Fibroblast of skin of right biceps (primary cell): ENCODE measurements at places on chromosomes 3 and 15.

DNA sequence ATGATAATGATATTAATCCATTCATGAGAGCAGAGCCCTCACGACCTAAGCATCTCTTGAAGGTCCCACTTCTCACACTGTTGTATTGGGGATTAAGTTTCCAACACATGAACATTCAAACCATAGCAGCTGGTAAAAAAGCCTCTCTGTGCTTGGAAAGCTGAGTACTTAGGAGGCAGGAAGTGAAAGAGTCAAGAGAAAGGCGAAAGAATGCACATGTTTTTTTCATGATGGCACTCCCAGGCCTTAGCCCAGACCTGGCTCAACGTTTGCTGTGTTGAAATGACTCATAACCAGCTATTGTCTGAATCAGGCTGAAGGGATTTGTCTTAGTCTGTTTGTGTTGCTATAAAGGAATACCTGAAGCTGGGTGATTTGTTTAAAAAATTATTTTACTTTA is 84.4 kb upstream of the RGMA start:
- DNase-seq, result peak; percentile 92

DNA sequence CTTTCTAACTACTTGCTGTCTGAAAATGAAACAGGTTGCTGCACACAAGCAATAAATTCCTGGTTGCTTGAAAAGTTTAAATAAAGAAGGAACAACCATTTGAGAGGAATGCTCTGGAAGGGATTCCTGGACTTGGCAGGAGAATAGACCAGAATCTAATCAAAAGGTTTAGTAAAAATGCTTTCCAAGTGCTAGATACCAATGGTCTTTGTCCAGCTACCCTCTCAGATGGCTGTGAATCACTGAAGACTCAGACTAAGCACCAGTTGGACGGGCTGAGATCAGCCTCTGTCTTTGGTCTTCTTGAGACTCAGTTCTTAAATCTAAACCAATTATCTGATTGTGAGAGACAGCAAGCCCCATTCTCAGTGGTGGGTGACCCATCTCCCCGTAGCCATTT is 27.7 kb upstream of the LPP start:
- peak; percentile 35 for DNase-seq

- DNase-seq, result no peak
Measured at GRCh38 chr15:75828429-75828828, 14.8 kb upstream of the UBE2Q2 start.

DNA sequence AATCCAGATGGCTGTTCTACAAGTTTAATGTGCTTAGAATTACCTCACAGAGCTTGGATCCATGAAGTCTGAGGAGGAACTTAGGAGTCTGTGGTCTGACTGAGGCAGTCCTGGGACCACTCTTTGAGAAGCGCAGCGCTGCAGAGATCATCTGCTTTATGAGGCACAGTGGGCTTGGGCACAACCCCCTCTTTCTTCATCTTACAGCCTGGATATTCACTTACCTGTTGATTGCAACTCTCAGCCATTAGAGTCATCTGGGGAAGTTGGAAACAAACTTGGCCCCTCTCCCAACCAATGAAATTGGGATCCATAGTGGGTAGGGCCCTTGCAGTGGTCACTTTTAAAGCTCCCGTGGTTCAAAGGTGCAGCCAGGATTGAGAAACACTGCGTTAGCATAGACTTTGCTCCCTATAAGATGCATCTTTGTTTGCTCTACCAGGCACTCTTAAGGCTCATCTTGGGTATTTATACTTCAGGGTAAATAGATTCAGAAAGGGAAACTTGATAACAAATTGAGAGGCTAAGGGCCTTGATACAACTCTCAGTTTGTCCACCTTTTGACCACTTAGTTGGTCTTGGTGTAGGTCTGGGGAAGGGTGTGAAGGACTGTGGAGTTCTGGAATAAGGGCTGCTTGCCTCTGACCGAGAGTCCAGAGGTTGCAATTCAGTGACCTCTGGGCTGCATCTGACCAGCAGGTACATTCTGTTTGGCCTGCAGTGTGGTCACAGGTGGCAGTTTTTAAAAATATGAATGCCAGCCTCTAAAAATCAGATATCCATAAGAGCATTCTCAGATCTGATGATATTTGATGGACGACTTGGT is 22.8 kb downstream of the FEM1B start:
- no peak for DNase-seq

DNA sequence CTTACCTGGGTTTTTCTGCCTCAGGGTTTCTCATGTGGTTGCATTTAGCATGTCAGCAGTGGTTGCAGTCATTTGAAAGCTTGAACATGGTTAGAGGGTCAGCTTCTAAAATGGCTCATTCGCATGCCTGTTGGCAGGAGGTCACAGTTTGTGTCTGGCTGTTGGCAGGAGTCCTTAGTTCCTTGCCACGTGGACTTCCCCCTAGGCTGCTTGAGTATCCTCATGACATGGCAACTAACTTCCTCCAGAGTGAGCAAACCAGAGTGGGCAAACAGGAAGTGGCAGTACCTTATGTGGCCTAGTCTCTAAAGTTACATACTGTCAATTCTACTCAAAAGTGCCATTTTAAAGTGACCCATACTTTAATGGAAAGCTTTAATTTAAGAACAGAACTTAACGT is 3.4 kb upstream of the UNC13C start:
- DNase-seq, result no peak

DNA sequence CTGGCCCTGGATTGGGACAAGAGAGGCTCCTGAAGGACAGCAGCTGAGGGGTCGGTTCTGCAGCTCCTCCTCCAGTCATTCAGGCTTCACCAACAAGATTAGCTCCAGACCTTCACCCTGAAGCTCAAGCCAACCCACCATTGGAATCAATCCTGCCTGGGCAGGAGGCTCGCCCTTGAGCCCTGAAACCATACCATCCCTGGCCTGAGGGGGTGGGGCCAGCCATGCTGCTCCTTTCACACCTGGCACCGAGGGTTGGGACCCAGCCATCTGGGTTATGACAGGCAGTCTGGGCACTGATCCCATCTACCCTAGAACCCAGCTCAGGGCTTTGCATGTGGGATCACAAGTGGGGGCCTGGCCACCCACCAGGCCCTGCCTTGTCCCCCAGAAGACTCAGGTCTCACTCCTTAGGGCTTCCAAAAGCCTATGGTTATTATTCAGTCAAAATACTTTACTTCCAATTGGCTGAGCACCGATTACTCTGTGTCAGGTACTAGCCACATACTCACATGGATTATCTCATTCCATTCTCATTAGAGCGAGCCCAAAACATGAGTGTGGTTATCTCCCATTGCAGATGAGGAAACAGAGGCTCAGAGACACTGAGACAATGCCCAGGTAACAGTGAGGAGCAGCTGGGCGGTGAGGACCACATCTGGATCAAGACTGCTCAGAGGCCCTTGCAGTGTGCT is 3.1 kb downstream of the ABHD14B start:
- no peak for DNase-seq

DNA sequence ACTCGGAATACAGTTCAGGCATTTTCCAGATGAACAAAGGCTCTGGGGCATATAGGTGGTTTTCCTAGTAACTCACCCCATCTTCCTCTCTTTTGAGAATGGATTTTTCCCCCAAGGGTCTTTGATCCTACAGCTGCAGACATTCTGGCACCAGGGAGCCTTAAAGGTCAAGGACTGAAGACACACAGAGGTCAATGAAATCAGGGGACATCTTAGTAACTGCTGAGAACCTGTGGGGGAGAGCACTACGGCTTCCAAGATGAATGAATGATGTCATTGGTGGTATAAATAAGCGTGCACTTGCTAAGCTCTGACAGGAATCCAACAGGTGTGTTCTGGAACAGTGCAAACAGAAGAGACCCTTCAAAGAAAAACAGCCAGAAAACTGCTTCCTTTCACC is 36.3 kb downstream of the TMEM212 start:
- no peak for DNase-seq

- DNase-seq, result no peak
Measured at GRCh38 chr3:156478891-156479290, 76.0 kb downstream of the SSR3 start.

DNA sequence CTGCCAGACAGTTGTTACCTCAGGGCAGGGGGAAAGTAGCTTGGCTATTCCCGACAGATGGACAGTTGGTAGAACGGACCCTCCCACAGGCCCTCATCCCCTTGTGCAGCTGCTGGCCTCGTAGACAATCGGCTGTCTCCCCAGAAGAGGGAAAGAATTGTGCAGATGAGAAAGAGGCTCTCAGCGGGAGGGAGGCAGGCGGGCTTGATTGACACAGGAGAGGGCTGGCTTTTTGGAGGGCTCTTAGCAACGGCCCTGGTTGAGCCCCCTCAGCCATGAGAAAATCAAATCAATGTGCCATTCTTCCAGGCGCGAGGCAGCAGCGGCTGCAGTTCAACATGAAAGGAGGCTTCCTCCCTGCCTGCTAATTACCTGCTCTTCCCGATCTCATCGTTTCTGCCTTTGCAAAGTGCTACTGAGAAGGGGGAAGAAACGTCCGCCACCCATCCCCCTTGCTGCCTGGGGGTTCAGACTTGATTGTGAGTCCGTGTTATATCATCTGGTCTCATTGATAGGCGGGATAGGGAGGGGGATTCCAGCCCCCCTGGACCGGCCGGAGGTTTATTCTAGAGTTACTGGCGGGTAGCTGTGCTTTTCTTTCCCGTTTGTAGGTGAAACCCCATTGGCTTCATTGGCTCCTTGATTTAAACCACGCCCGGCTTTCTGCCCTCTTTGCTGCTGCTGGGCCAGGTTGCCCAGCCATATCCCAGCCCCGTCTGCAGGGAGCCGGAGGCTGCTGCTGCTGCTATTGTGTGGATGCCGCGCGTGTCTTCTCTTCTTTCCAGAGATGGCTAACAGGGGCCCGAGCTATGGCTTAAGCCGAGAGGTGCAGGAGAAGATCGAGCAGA is at the start of gene TAGLN3:
Gene TAGLN3 (plus strand): TSS at position 287 of the 848 bp plus-strand sequence. CDS start 501 bp downstream, at position 788.
- DNase-seq, result peak; percentile 20

GRCh38 chr3:18075799-18076198 is 333.4 kb upstream of the TBC1D5 start:
- no peak for DNase-seq

DNA sequence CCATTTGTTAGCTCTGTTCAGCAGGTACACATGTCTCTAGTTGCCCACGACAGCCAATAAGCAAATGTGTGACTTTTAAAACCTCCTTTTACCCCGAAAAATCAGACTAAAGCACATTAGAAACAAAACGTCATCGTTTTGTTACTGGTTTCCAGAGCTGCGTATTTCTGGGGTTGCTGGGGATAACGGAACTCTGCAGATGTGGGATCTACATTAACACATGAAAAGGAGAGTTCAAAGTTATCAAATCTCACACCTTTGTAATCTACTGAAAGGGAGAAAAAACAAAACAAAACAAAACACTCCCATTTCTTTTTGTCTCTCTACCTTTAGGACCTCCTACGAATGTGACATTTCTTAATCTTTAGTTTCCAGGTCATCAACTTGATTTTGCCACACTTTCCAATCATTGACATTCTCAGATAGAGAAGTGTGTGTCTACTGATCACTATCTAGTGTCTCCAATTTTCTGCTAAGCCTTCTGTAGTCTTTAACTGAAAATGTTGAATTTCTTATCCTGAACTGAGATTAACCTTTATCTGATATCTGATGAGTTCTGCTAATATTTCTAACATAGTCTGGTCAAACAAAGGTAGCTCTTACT is 93.0 kb upstream of the TSPAN3 start:
- no peak for DNase-seq

DNA sequence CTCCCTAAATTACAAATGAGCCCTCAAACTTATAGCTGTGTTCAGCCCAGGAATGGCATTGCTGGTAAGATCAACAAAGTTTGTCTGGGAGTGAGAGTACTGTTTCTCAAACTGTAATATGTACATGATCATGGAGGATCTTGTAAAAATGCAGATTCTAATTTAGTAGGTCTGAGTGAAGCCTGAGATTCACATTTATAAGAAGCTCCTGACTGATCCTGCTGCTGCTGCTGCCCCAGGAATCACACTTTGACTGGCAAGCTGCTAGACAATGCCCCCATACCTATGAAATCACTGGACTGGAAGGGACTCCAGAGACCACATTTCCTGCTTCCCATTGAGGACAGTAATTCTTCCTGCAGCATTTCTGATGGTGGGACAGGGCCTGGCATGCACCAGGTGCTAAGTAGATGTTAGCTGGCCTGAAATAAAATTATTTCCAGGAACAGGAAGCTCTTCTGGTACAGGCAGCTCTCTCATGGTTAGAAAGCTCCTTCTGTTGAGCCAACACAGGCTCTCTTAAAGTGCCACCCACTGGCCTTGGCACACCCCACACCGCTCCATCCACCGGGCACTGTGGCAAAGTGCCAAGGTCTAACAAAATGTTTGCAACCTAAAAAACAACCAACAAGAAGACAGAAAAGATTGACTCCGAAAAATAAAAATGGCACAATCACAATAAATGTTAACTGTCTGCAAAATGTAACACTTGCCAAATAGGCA is 36.7 kb upstream of the ZNF710 start:
- no peak for DNase-seq

- no peak for DNase-seq
Measured at GRCh38 chr3:52469001-52469400, 13.6 kb downstream of the NISCH start.

- no peak for DNase-seq
Measured at GRCh38 chr3:10926811-10927521, 65.6 kb upstream of the SLC6A1 start.

GRCh38 chr3:50295553-50296431 is 3.4 kb downstream of the HYAL3 start:
- DNase-seq, result no peak

DNA sequence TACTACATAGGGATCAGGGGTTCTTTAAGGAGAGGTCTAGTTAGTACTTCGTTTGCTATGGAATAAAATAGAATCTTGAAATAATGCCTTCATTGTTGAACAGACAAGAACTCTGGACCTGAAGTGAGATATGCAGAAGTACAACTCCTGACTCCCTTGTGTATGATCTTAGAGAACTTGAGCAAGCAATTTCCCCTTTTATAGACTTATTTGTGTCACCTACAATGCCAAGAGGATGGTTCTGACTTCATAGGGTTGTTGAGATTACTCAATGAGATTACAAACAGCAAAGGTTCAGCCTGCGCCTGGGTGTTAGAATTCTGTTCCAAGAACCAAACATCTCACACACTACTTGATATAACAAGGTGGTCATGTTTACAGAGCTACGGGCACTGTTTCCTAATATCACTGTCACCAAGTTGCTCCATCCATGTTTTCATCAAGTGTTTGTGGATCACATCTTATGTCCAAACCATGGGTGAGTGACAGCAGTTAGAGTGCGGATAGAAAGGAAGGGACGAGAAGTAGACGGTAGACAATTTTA is 76.7 kb upstream of the ADAMTS9 start:
- DNase-seq, result no peak

DNA sequence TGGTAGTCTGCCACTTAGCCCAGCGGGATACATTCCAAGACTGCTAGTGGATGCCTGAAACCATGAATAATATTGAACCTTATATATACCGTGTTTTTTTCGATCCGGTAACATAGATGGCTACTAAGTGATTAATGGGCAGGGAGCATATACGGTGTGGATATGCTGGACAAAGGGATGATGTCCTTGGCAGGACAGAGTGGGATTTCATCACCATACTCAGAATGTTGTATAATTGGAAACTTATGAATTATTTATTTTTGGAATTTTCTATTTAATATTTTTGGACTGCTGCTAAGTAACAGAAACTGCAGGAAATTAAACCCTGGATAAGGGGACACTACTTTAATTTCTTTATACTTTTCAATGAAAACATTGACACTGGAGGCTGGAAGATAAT is 53.2 kb downstream of the ASTE1 start:
- DNase-seq, result no peak

- peak; percentile 94 for DNase-seq
Measured at GRCh38 chr3:16028604-16029003, 145.9 kb upstream of the GALNT15 start.
